ENCODE measurements at places on chromosomes 2 and 18.

GRCh38 chr18:76875390-76876325, 53.3 kb downstream of the ZNF236 start:
- peak; percentile 15 for DNase-seq

- DNase-seq = no peak
Measured at GRCh38 chr2:127170021-127170420, 50.1 kb downstream of the CYP27C1 start.

DNA sequence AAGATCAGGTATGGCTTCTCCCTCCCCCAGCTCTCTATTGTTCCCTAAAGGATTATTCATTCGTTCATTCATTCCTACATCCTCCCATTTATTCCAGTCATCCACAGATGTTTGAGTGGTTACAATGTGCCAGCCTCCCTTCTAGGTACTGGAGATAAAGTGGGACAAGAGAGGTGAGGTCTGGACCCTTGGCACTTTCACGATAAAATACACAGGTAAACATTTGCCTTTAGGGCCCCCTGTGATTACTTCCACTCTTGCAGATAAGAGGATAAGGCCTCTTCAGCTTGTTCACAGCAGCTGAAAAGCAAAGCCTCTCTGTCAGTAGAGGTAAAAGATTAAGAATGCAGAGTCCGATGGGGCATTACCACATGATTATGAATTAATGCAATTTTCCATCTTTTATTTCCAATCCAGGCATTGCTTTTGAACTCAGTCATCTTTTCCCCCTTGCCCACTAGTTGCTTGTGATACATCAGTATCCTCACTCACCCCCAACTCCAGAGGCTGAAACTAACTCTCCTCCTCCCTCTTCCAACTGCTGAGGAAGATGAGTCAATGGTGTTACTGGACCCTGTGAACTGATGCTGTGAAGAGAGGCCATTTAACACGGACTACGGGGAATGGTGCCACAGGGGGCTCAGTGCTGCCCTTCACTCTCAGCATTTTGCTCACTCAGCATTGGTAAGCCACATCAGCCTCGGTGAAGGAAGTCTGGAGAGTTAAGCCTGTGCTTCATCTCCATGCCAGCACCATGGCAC, 1.1 kb upstream of the DPP4 start:
- no peak for DNase-seq

DNA sequence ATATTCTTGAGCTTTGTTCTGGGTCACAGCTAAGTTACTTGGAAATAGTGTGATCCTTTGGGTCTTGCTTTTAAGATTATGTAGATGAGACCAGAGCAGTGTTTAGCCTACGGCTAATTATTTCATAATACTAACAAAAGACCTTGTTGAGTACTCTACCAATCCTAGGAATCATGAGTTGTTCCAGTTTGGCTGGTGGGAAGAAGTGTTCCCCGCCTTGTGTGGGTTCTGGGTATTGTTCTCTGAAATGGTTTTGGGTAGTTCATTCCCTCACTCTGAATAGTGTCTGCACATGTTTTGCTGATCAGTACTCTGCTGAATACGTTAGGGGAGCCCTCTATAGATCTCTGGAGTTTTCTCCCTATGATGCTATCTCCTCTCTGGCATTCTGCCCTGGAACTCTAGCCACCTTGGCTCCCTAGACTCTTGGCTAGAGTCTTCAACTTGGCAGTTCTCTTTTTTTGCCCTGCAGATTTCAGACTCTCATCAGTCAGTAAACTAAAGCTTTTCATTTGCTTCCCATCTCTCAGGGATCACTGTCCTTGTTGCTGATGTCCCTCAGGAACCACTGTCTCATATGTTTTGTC, 48.4 kb downstream of the NEMP2 start:
- no peak for DNase-seq

- DNase-seq = no peak
Measured at GRCh38 chr2:181552808-181553207, 95.6 kb downstream of the ITGA4 start.

GRCh38 chr2:24919506-24920097, 435 bp downstream of the ADCY3 start:
- DNase-seq = no peak

- no peak for DNase-seq
Measured at GRCh38 chr2:170241756-170242155, 63.8 kb downstream of the MYO3B start.

DNA sequence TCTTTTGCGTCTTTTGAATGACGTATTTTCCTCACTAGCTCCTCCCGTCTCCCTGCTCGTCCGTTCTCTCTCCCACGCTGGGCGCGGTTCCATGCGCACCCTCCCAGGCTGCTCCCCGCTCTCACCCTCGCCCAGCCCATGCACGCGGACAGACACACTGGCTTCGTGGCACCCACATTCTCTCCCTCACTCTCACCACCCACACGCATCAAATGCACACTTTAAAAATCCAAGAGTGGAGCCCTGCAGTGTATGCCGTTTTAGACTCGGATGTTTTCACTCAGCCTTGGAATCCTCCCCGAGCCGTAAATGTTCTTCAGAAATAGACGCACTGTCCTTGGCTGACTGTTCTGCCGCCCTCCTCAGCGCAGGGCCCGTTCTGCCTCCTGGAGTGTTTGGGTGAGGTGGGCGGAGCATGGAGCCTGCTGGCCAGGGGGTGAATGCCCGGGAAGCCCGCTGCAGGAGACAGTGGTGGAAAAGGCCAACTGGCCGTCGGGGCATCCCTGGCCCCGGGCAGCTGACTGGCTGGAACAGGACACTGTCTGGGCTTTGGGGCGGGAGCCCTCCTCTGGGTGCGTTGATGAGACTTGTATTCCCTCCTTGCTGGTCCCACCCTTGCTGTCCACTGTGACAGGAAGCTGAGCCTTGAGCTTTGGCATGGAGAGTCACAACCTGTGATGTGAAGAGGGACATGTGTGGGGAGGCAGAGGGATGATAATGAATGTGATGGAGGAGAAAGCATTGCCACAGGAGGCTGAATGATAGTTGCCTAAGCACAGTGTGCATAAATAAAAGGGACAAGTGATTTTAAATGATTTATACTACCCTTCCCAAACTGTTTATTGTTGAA, 35.4 kb upstream of the LYPD6B start:
- no peak for DNase-seq

GRCh38 chr2:64641599-64641998, 12.1 kb downstream of the SERTAD2 start:
- no peak for DNase-seq

- DNase-seq = peak; percentile 18
Measured at GRCh38 chr2:17719562-17720371, 33.8 kb downstream of the SMC6 start.

- DNase-seq = peak; percentile 51
Measured at GRCh38 chr2:7083580-7084509, 166.6 kb downstream of the RNF144A start.

GRCh38 chr2:73238976-73239375, 4.9 kb downstream of the CCT7 start:
- no peak for DNase-seq

DNA sequence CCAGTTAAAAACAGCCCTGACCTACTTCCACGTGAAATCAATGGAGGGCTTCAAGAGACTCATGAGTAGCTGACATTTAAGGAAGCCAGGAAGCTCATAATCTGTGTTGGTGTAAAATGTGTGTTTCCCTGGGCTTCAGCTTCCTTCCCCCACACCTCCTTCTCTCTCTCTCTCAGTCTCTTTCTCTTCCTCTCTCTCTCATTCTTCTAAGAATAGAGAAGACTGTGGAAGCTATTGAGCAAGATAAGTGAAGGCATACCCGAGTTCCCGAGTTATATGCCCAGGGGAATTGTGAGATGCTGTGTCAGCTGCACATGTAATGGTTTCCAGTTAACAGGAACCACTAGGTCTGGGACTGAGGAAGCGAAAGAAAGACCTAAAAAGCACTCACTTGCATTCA, 199.4 kb downstream of the NYAP2 start:
- no peak for DNase-seq

GRCh38 chr2:14616342-14616741, 16.2 kb upstream of the LRATD1 start:
- DNase-seq = no peak

DNA sequence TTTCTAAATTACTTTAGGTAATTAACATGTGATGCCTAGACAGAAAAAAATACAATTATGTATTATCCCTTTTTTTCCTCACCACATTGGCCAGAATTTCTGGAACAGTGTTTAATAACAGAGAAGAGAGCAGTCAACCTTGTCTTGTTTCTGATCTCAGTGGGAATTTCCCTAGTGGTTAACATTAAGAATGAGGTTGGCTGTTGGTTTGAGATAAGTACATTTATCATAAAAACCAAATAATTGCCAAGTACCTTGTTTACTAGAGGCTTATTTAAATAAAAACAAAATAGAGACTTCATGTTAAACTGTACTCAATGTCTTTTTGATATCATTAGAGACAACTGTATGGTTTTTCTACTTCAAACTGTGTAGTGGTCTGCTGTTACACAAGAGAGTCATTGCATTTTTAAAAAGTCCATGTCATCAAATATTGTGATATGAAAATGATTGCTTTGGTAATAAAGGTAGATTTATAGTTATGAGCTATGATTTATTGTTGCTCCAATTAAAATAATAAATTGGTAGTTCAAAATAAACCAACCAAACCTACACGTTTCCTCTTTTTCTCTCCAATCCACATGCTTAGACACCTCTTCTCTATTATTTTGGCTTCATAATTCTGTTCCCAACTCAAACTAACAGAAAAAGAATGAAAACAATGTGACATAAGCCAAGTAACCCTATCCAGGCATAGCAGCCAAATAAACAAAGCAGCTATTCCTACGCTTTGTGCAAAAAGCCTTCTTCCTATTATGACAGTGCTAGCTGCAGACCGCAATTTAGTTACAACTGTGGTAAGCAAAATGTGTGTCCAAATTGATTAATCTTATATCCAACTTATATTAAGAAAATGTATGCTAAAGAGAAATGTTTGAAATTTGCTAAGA, 20.9 kb upstream of the TANK start:
- DNase-seq = no peak

DNA sequence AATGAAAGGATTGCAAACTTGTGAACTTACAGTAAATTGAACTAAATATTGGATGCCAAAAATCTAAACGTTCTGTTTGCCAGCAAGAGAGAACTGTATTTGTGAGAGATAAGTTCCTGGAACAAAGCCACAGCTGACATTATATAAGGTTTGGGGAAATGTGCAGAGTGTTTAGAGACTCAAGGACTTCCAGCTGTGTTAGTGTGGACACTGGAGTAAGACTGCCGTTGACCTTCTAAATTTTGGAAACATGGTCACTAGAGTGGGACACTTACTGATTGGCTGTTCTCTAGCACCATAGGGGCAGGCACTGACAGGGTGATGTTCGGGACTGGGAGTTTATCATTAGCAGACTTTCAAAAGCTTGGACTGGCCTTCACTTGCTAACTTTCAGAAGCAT, 40.5 kb downstream of the SCN9A start:
- DNase-seq = no peak

DNA sequence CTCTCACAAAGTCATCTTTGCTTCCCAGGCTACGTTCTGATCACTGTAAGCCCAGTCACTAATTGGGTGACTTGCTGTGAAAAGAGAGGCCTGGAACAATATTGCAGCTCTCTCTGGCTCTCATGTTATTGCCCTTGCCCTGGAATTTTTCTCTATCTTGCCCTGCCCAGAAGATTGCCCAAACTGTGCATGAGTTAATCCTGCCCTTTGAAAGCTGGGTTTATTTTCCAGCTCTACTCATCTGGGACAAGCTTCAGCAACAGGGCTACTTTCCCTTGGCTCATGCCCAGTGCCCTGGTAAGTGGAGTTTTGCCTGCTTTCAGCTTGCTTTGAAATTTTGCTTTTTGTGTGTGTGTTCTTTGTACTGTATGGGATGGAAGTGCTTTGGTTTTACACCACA, 6.9 kb upstream of the EHBP1 start:
- DNase-seq = no peak

- DNase-seq = no peak
Measured at GRCh38 chr2:226477221-226478108, 322.2 kb downstream of the IRS1 start.

- no peak for DNase-seq
Measured at GRCh38 chr2:226466124-226466523, 333.5 kb downstream of the IRS1 start.

- DNase-seq = peak; percentile 77
Measured at GRCh38 chr2:160205505-160205904, 5.4 kb upstream of the ITGB6 start.

- DNase-seq = no peak
Measured at GRCh38 chr2:138727956-138728355, 52.2 kb downstream of the NXPH2 start.

GRCh38 chr18:2147476-2148230, 423.7 kb downstream of the METTL4 start:
- DNase-seq = no peak

DNA sequence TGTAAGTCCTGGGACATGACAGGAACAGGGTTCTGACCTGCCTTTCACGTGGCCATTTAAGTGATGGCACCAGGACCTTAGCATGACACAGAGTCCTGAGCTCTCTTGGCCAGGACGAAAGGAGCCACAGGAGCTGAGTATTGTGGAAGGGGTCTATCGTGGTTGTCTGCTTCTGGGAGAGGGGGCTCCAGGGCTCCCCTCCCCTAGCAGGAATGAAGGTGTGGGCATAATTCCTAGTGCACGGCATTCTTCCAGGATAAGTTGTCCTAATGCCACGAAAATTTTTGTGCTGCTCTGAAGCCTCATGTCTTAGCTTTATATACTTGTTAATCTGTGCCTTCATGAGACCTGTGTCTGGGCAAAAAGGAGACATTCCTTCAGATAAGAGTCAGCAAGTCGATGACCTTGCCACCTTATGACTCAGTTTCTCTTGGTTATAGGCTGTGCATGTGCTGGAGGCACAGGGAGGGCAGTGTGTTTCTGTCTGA, 17.1 kb downstream of the GATA6 start:
- peak; percentile 16 for DNase-seq

- DNase-seq = no peak
Measured at GRCh38 chr2:241811201-241811951, 2.4 kb downstream of the NEU4 start.

GRCh38 chr2:84041506-84041905, 417.6 kb downstream of the SUCLG1 start:
- DNase-seq = no peak

- DNase-seq = peak; percentile 20
Measured at GRCh38 chr2:12050396-12050795, 304.0 kb downstream of the LPIN1 start.

DNA sequence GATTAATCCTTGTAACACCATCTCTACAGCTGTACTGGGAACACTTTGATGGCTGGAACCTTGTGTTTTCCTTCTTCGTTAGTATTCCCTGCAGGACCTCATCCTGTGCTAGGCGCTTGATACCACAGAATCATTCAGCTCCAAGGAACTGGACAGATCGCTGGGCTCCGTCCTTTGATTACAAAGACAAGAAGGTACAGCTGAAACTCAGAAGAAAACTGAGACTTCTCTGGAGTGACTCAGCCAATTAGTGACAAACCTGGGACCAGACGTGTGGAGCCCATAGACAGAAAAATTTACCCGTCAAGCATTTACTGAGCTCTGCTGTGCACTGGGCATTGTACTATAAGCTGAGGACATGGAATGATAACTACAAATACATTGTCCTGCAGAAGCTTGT, 67.3 kb downstream of the NCKAP5 start:
- no peak for DNase-seq

GRCh38 chr2:19607400-19607799, 249.0 kb upstream of the OSR1 start:
- DNase-seq = no peak
